ENCODE measurements at places on chromosomes 1 and 21.
A peak's percentile ranks its signal among the peaks of the same experiment; 100 is the strongest.

DNA sequence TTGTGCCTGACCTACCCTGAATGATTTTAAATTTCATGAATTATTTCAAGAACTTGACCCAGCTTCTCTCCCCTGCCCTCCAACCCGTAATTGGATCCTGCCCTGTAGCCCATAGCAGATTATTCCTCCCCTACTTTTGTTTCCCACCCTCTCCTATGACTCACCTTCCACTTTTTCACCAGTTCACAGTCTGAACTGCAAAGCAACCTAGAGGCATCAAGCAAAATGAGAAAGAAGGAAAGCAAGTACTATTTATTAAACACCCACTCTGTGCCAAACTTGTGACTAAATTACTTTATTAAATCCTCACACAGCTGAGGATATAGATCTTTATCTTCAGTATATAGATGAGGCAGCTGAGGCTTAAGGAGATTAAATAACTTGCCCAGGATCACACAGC lies 20.7 kb upstream of the IKBKE start:
- DNase-seq, result peak; percentile 50

DNA sequence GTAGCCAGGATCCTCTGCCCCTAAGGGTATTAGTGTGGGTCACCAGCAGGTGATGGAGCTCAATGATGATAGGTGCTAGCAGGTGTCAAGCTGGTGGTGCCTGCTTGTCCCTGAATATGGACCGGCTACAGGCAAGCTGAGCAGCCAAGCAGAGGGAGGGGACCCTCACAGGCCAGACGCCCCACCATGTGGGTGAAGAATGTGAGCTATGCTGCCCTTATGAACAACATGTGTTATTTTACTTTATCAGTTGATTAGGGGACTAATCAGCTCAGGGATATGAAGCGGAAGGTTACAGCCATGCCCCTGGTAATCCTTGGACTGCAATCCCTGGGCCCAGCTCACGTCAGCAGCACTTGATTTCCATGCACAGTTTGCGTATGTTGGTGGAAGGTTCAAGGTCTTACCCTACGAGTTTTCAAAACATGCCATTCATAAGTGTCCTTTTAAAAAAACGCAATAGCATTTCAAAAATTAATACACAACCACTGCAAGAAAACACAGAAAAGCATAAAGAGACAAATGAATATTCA lies 106.0 kb downstream of the CDC7 start:
- no peak for DNase-seq

DNA sequence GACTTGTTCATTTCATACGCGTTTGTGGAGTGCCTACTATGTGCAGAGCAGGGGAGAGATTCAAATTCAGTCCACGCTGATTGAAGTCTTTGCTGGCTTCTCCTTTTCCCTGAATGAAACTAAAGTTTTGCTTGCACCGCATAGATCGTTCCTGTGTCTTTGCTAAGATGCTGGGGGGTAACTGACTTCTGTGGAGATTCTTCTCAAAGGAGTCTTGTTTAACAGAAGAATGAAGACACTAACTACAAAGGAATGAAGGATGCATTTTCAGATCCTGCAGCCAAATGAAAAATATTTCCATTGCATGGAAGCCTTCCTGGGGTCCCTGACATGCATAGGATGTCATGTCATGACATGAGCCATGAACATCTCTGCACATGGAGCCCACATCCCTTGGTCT lies 26.9 kb upstream of the H6PD start:
- DNase-seq, result peak; percentile 70

- DNase-seq, result peak; percentile 27
These were observed 4.0 kb downstream of the FBLIM1 start for GRCh38 chr1:15762546-15762945.

DNA sequence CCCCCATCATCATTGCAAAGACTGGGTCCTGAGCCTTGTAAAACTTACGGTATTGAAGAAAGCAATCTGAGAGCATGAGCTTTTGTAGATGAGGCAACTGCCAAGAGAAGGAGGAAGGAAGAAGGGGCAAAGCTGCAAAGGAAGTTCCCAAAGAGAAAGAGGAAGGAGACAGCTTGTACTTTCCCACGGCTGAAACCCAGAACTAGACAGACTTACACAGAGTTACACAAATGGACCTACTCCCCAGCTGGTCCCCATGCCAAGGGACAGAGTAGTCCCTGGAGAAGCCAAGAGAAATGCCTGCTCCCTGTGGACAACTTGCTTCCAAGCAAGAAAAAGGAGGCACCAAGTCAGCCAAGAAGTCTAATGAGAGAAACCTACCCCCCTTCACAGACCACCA lies 22.6 kb downstream of the SLC5A9 start:
- no peak for DNase-seq

DNA sequence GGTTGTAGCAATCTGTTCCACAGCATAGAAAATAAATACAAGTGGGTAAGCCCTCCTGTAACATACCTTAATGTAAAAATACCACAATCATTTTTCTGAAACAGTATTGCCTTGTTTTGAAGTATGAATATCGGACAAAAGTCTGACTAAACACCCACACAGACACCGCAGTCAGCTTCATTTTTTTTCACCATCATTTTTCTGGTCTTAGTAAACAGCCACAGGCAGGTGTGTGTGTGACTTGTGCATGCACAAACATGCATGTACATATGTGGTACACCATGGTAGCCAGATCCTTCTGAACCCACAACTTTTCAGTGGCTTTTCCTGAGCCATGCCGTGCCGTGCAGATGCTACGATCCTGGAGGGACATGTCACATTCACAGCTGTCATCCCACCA lies 261.7 kb downstream of the PCP4 start:
- no peak for DNase-seq

DNA sequence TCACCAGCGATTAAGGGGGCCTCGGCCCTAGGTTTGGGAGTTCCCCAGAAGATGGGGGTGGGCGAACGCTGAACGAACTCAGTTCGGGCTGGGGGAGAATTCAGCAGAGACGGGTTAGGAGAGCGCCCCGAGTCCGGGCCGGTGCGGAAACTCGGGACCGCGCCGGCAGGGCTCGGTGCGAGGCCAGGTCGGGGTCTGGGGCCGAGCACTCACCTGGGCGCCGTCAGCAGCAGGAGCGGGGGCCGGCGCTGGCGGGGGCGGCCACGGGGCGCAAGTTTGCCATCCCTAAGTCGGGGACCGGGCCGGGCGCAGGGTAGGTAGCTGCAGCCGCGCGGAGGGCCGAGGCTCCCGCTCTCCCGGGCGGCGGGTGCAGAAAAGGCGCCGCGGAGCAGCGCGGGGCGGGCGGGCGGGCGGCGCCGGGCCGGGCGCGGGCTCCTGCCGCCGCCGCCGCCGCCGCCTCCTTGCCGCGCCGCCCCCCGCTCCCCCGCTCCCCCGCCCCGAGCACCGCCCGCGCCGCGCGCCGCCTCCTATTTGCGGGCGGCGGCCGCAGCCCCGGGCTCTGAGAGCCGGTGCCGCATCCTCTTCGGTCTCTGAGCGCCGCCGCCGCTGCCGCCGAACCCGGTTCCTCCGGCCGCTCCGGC lies 349 bp downstream of the ADGRB2 start:
- no peak for DNase-seq

- no peak for DNase-seq
These were observed 22.7 kb downstream of the COL6A2 start for GRCh38 chr21:46120301-46121285.

DNA sequence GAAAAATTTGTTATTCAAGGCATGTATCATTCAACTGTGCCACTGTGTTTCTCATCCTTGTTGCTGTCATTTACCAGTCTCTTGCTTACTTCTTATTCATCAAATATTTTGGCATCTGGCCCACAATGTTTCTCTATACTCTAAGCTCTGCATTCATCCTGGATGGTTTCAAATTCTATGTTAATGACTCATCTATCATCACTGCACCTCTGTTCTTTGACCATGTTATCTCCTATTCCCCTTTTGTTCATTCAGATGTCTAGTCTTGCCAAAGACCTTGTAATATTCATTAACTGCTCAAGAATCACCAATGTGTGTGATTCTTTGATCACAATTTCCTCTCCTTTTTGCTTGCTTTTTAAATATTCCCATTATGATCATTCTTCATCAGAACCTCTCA lies 54.6 kb upstream of the PRKACB start:
- peak; percentile 73 for DNase-seq

DNA sequence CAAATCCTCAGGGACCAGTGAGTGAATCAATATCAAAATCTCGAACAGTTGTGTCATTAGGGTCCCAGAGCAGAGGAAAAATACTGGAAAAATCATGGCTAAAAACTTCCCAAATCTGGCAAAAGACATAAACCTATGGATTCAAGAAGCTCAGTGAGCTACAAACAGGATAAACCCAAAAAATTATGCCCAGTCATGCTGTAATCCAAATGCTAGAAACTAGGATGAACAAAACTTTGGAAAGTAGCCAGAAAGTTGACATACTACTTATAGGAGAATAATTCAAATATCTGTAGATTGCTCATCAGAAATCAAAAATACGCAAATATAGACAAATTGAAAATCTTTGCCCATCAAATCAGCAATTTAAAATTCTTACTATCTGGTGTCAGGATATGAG lies 34.6 kb upstream of the ATP1A1 start:
- DNase-seq, result no peak

GRCh38 chr1:28775121-28775942 lies 36.6 kb upstream of the OPRD1 start:
- DNase-seq, result peak; percentile 17

DNA sequence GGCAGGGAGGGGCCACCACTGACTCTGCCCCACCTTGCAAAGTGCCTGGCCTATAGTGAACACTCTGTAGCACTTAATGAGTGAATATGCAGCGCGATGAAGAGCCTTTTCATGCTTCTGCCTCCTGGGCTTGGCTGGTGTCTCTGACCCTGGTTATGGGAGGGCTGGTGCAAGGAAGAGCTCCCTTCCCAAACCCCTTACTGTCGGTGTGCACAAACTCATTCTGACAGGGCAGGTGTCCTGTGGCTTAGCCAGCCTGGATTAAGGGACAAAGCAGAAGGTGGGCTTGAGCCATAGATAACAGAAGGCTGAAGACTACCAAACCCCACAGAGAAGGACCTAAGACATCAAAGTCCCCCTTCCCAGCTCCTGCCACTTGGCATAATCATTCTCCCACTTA lies 2.0 kb upstream of the NCMAP start:
- no peak for DNase-seq
